ENCODE measurements at places on chromosomes 12 and 14.
A peak's percentile ranks its signal among the peaks of the same experiment; 100 is the strongest.

DNA sequence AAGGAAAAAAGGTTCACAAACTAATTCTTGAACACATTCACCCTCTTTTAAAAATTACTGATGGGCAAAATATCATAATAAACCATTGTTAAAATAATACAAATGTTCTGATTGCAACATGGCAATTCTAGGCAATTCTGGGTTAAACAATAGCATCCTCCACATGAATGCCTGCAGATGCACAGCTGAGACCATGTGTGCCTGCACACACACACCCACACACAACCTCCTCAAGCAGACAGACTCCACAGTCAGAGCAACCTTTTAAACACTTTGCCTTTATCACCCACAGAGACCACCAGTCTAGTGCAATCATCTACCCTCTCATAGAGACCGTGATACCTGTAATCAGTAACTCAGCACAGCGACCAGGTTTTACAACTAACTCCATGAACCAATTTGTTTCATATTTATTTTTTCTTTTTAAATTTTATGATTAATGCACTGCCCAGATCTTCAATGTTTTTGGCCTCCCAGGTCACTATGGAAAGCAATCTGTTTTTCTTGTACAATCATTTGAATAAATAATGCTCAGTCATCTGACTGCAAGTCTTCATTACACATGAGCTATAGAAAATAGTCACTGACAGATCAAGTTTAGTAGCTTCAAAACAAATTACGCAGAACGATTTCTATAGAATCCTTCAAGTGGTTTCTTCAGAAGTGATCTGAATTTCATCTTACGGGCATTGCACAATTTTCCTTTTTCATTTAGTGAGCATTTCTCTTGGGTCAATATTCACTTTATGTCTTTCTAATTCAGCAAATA, 105.8 kb downstream of the PRKD1 start:
- peak; percentile 32 for DNase-seq

- DNase-seq = no peak
Observed at GRCh38 chr14:92641306-92641705, 107.1 kb downstream of the LGMN start.

DNA sequence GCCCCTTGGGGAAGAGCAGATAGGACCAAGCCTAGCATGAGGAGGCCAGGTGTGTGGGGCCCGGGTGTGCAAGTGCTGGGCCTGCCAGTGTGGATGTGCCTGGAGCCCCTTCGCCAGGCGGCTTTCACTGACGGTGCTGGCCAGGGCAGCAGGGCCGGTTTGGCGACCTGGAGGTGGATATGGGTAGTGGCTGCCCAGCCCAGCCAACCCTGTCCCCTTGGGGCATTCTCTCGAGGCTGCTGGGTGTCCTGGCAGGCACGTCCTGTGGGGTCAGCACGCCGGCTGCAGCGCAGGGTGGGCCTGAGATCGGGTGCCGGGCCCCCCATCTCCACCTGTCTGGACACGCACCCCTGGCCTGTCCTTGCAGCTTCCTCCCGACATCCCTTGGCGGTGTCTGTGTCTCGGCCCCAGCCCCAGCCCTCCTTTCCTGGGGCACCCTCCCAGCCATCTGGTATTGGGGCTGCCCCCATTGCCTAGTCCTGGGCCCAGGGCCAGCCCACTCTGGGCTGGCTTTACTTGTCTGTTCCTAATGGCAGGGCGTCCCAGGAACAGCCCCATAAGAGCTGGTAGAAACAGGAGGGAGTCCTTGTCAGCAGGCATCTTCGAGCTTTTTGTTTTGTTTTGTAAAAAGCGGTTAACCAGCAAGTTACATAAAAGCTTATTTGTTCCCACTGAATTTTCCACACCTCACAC, 7.2 kb upstream of the CRIP2 start:
- no peak for DNase-seq

GRCh38 chr12:124754949-124755800, 108.5 kb downstream of the SCARB1 start:
- DNase-seq = no peak

GRCh38 chr12:105090361-105090760, 6.1 kb upstream of the ALDH1L2 start:
- no peak for DNase-seq

GRCh38 chr12:123889848-123890535, 82.6 kb downstream of the CCDC92 start:
- no peak for DNase-seq

DNA sequence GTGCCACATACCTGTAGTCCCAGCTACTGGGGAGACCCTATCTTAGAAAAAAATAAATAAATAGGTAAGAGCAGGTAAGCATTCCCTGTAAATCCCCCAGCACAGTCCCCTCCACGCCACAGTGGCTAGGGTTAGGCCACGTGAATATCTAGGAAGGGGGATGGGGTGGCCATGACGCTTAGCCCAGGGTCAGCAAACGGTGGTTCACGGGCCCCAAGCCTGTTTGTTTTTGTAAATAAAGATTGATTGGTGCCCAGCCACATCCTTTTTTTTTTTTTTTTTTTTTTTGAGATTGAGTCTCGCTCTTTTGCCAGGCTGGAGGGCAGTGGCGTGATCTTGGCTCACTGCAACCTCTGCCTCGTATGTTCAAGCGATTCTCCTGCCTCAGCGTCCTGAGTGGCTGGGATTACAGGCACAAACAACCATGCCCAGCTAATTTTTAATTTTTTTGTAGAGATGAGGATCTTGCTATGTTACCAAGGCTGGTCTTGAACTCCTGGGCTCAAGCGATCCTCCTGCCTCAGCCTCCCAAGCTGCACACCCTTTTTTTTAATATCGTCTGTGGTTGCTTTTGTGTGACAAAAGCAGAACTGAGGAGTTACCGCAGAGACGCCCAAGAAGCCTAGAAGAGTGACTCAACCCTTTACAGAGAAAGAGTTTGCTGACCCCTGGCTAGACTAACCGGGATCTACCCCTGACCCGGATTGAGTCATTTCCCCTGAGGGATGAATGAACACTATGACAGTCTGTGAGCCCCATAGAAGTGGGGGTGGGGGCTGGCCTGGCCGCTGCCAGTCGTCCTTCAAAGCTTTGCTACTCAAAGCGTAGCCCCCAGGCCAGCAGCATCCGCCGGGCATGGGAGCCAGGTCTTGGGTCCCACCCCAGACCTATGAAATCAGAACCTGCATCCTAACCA, 113.7 kb upstream of the NCOR2 start:
- DNase-seq = peak; percentile 70

DNA sequence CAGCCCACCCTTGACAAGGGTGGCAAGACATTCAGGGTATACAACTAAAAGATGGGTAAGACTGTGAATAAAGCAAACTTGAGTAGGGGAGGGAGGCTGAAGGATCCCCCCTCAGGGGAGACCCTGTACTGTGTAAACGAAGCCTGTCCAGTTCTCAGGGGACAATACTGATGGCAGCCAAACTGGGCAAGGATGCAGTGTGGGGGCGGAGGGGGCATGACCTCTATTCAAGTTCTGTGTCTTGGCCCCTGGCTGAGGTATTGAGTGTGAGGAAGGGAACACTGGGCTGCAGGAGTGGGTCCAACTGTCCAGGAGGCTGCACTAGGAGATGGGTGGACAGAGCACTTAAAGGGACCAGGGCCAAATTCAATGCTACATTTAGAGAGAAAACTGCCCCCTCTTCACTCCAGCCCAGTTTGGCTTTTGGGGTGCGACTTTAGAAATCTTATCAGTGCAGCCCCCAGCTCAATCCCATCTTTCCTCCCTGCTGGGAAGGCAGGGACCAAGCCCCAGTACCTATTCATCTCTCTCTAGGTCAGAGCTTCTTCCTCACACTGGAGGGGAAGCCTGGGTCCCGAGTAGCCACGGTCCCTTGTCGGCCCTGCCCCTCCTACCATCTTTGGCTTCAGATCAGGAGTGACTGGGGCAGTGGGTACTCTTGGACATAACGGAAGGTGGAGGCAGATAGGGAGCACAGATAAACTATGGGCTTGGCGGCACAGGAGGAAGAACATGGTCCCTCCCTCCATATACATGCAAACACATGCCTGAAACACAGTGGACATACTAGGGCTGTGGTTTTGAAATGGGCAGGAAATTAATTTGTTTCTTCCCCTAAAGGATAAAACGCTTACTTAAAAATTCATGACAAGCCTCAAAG, 11.8 kb downstream of the SLC39A5 start:
- no peak for DNase-seq

- DNase-seq = no peak
Observed at GRCh38 chr12:96408993-96409392, 8.8 kb upstream of the CDK17 start.

GRCh38 chr14:95392841-95393240, 73.1 kb upstream of the CLMN start:
- no peak for DNase-seq

DNA sequence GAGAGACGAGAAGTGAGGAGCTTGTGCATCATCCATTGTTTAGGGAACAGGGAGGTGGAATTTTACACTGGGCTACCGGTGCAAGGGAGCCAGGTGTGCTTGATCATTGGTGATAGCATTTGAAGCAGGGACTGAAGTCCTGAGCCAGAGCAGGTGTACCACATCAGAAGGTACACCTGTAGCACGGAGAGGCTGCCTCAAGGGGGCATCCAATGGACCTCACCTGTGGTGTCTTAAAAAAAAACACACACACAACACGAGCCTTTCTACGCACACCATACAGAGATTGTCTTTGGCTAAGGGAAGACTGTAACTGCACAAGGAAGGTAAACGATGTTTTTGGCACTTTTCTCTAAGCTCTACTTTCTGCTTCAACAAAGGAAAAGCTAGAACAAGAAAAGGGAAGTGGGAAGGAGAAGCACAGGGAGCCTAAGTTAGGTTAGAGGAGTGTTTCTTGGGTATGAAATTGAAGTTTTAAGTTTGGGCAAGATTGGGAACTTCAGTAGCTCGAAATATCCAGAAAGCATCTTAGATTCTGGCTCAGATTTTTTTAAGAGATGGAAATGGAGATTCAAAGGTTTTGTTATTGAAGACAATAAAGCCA, 334.3 kb upstream of the FBXO33 start:
- DNase-seq = no peak

GRCh38 chr14:77033622-77034589, 5.4 kb upstream of the IRF2BPL start:
- peak; percentile 88 for DNase-seq

- DNase-seq = no peak
Observed at GRCh38 chr12:121550974-121551634, 29.7 kb downstream of the KDM2B start.

DNA sequence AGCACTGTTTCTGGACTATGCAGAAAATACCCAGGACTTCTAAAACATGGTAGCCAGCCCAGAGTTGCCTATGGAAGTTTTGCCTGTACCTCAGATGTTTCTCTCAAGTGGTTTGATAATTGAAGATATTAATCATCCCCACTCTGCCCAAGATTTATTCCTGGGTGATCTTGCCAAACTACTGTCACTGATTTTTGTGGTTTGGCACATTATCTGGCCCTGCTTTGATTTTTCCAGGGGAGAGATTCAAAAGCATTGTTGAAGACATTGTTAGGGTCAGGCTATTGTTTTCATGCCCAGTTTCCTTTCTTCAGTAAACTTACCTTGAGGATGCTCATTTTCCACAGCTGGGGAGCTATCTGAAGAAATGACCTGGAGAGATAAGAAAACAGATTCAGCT, 5.8 kb downstream of the PRKAG1 start:
- no peak for DNase-seq
